Cortex of kidney (tissue), 1 donor: ENCODE measurements at places on chromosomes 13 and 19.

- DNase-seq = no peak
These were observed at the start of gene ATCAY for GRCh38 chr19:3880471-3881271. TSS of gene ATCAY (plus strand) at chr19:3880685. CDS start at chr19:3885768, 5,083 bp downstream.

- DNase-seq = no peak
These were observed 121.8 kb downstream of the RGCC start for GRCh38 chr13:41579168-41579567.

DNA sequence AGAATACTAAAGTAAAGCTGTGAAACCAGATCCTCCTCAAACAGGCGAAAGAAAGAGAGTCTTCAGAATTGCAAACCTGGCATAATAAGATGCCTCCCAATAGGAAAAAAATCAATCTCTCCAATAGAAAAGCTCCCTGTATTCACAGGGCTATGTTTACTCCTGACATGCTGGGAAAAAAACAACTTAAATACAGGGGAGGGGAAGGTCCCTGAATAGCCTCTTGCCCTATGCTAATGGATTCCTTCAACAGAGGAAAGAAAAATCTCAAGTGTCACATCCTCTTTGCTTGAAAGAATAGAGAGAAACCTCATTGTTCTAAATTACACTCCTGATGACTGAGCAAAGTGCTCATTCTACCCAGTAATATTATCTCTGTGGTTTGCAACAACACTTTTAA, 1271.1 kb upstream of the PRR20A start:
- no peak for DNase-seq

GRCh38 chr19:50952910-50953309, at the start of gene KLK5:
TSS of gene KLK5 (minus strand) at chr19:50953038. CDS start at chr19:50952657, 381 bp downstream.
- DNase-seq = no peak

- DNase-seq = no peak
These were observed 168.6 kb downstream of the ITGBL1 start for GRCh38 chr13:101621099-101621498.

DNA sequence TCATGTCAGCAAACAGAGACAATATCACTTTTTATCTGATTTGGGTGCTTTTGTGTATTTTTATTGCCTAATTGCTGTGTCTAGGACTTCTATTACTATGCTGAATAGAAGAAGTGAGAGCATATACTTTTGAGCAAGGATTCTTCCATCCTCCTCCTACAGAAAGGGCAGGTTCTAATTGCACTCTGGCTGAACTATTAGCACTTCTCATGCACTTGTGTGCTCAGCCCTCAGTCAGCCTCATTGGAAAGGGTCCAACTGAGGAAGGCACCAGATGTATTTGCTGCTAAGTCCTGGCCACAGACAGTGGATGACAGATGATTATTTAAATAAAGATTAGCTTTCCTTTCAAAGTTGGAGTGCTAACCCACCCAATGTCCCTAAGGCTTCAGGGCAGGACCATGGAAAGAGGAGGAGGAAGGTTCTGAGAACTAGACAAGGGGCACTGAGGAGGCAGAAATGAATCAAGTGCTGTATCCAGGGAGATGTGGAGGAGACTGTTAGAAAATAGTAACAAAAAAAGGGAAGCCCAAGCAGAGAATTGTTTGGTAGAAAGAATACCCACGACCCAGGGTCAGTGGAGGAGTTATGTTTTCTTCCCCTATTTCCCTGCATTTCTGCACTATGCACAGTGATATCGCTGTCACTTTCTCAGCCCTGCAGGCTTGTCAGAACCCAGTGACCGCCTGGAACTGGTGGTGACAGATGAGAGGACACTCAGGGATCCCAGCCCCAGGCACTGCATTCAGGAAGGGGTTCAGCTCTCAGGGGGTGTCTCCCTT, 8.0 kb downstream of the LILRB4 start:
- DNase-seq = no peak

DNA sequence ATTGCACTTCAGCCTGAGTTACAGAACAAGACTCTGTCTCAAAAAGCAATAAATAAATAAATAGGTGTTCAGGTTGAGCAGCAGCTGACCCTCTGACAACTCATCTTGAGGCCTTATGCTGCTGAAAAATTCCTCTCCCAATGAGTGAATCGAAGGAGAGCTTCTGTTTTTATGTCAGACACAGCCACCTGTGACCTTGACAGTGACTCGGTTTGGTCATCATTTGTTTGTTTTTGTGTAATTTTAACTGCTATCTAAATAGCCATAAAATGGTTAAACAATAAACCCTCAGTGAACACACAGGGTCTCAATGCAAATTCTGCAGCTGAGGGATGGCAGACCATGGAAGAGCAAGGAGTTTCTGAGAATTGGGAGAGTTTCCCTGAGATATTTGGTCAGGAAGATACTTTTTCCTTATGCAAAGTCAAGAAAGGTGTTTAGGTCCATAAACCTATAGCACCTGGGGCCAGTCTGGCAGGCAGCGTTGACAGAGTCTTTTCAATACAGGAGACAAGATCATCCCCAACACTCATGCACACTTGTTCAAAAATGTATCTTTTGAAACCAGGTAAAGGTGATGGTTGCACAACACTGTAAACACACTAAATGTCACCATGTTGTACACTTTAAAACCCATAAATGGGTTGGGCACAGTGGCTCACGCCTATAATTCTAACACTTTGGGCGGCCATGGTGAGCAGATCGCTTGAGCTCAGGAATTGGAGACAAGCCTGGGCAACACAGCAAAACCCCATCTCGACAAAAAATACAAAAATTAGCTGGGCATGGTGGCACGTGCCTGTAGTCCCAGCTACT, 16.6 kb upstream of the SLC25A30 start:
- DNase-seq = no peak

- DNase-seq = no peak
These were observed 21.0 kb upstream of the N4BP2L1 start for GRCh38 chr13:32448972-32449371.

- no peak for DNase-seq
These were observed 23.3 kb downstream of the ZNF787 start for GRCh38 chr19:56097776-56098175.

DNA sequence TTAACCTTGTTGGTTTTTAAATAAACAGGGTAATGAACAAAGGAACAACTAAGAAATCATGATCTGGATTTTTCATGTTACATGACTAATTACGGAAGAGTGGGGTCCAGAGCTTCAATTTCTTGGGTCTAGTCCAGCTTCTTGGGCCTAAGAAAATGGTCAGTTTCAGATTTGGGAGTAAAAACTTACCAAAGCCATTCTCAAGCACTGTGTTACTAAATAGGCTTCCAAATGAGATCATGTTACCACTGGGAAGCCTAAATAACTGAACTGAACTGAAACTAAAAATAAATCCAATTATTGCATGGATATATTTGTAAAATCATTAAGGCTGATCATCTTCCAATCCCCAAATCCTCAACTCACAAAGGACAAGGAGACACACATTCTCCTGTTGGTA, 13.9 kb downstream of the TBC1D4 start:
- no peak for DNase-seq

- no peak for DNase-seq
These were observed 31.6 kb upstream of the SPATA13 start for GRCh38 chr13:24128962-24129361.
